ENCODE measurements at places on chromosomes 2 and 18.

DNA sequence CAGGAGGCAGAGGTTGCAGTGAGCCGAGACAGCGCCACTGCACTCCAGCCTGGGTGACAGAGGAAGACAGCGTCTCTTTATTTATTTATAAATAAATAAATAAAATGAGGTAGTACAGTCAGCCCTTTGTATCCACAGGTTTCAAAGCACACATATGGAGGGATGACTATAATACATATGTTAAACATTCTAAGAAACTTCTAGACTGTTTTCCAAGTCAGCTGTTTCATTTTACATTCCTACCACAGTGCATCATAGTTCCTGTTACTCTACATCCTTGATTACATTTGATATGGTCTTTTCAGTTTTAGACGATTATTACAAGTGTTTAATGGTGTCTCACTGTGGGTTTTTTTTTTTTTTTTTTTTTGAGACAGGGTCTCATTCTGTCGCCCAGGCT is 157.6 kb downstream of the ATAD2B start:
- H3K4me3 ChIP-seq: no peak overlapping the region
- H3K27ac ChIP-seq: no peak overlapping the region
- H3K4me1 ChIP-seq: no peaks in the 10 kb centered on the region
- H3K36me3 ChIP-seq: peaks cover 28% of the 10 kb centered on the region
- DNase-seq: no peak

- H3K4me1 ChIP-seq: no peaks in the 10 kb centered on the region
- H3K4me3 ChIP-seq: no peak overlapping the region
- no peaks in the 10 kb centered on the region for H3K36me3 ChIP-seq
- no peak for DNase-seq
- no peak overlapping the region for H3K27ac ChIP-seq
These were observed 985.0 kb downstream of the DPP10 start for GRCh38 chr2:115427436-115427835.

DNA sequence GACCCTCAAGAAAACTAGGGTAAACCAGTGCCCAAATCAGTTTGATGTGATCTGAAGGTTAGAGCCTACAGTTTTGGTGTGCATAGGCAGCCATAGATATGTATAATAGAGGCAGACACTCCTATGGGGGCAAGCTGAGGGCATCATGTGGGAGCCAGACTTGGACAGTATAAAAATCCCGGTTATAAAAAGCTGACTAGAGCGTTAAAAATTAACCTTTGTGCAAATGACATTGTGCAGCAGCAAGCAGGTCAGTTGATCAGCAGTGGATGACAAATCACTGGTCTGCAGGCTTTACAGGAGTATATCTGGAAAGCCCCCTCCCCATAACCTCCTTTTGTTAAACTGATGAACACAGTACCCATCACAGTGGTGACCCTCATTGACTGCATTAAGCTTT is 107.8 kb downstream of the CTNNA2 start:
- no peak overlapping the region for H3K4me3 ChIP-seq
- no peaks in the 10 kb centered on the region for H3K36me3 ChIP-seq
- DNase-seq: no peak
- no peaks in the 10 kb centered on the region for H3K4me1 ChIP-seq
- H3K27ac ChIP-seq: no peak overlapping the region

DNA sequence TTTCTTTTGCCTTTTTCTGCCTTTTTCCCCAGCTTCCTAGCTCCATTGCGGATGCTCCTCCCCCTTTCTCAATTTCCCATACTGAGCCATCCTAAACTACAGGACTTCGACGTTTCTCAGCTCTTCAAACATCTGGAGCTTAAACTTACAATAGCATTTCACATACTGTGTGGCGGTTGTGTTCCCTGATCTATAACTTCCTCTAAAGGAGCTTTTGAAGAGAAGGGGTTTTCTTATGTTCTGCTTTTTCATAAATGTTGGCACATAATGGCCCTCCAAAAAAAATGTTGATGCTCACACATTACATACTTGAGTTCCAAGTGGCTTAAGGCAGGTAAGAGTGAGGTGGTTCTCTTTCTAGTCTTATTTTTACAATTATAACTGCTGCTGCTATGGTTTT is 87.4 kb downstream of the RNF144A start:
- no peaks in the 10 kb centered on the region for H3K36me3 ChIP-seq
- no peaks in the 10 kb centered on the region for H3K27me3 ChIP-seq
- no peak overlapping the region for H3K4me3 ChIP-seq
- no peaks in the 10 kb centered on the region for H3K4me1 ChIP-seq
- no peak for DNase-seq
